Activated naive CD8-positive, alpha-beta T cell treated with anti-CD3 and anti-CD28 coated beads for 36 hours (primary cell): ENCODE measurements at places on chromosomes 7 and 10.
A peak's percentile ranks its signal among the peaks of the same experiment; 100 is the strongest.

DNA sequence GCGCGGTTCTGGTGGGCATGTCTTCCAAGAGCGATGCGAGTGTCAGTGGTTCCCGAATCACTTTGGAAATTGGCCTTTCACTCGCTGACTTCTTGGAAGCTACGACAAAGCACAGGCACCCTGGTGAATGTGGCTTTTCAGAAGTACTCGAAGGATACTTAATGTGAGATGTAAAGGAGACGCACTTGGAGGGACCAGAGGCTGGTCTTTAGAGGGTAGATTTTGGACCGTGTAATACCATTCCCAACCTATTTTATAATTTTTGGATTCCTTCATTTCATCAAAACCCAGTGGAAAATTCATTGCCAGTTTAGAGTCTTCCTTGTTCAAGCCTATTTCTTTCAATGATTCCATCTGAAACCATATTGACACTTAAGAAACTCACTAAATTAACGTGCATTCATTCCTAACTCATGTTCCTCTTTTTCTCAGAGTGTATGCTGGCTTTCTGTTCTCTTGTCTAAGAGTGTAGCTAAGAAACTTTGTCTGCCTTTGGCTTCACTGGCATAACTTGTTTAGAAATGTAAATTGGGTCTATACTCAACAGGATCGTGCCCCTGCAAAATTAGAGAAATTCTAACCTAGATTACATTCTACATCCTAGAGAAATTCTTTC lies 645 bp upstream of the COPG2 start:
- no peak for DNase-seq

DNA sequence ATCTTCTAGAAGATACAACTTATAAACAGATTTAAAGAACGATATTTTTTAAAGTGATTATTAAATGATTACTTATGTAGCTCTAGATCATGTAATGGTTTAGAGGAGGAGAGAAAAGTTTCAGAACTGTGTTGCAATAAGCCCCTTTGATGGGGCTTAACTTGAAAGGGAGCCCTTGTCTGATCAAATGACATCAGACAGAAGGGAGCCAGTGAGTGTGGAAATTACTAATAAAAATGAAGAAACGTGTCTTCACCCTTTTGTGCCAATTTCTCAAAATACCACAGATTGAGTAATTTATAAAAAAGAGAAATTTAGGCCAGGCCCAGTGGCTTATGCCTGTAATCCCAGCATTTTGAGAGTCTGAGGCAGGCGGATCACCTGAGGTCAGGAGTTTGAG lies 318.2 kb downstream of the EXOC4 start:
- no peak for DNase-seq

DNA sequence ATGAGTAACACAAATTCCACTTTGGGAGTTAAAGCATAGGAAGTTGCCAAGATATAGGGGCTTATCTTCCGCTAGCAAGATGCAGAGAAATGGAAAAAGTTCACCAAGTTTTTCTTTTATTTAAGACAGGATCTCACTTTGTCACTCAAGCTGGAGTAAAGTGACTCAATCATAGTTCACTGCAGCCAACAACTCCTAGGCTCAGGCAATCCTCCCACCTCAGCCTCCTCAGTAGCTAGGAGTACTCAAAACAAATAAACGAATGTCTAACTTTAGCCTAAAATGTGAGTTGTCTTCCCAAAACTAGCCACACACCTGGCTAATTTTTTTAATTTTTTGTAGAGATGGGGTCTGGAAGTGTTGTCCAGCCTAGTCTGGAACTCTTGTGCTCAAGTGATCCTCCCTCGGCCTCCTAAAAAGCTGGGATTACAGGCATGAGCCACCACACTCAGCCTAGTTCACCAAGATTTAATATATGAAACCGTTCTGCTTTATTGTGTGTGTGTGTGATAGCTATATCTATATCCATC lies 9.9 kb downstream of the VIM start:
- DNase-seq, result no peak

GRCh38 chr7:92904244-92905131 lies 68.1 kb upstream of the CDK6 start:
- peak; percentile 88 for DNase-seq

DNA sequence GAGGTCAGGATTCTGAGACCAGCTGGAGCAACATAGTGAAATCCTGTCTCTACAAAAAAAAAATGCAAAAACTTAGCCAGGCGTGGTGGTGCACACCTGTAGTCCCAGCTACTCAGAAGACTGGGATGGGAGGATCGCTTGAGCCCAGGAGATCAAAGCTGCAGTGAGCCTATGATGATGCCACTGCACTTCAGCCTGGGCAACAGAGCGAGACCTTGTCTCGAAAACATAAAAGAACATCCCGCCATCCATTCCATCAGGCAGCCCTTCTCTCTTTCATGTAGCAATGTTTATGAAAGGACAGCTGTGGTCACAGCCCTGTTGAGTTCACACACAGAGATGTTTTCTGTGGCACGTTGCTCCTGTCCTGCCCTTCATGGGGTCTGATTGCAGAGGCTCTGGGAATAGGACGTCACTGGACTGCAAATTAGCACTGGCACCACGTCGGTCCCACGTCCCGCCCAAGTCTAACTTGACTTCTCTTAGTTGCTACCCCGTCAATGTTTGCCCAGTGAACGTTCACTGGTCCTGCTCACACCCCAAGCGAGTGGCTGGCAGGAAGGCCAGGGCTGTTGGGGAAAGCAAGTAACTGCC lies 64.5 kb upstream of the MYL10 start:
- DNase-seq, result no peak

- no peak for DNase-seq
Observed at GRCh38 chr7:36047091-36047658, 105.9 kb upstream of the EEPD1 start.

- no peak for DNase-seq
Observed at GRCh38 chr7:141251957-141252356, 178.1 kb downstream of the TMEM178B start.

GRCh38 chr10:43945094-43945730 lies 296.5 kb upstream of the ZNF32 start:
- DNase-seq, result no peak

GRCh38 chr10:3119796-3120459 lies 52.6 kb downstream of the PFKP start:
- no peak for DNase-seq

DNA sequence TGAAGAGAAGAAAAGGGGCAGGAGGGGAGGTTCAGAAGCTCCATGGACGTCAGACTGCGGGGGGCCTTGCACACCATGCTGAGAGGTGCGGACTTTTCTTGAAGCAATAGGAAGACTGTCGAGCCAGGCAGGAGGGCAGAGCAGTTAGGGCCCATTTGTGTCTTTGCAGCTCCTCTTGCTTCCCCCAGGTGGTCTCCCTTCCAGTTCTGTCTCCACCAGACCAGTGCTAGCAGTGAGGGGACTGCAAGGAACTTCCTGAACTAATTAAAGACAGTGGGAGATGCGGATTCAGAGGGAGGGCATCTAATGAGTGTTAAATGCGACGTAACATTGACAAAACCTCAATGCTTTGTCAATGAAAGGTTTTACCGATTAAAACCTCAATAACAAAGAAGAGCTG lies 225.4 kb downstream of the USP6NL start:
- no peak for DNase-seq

DNA sequence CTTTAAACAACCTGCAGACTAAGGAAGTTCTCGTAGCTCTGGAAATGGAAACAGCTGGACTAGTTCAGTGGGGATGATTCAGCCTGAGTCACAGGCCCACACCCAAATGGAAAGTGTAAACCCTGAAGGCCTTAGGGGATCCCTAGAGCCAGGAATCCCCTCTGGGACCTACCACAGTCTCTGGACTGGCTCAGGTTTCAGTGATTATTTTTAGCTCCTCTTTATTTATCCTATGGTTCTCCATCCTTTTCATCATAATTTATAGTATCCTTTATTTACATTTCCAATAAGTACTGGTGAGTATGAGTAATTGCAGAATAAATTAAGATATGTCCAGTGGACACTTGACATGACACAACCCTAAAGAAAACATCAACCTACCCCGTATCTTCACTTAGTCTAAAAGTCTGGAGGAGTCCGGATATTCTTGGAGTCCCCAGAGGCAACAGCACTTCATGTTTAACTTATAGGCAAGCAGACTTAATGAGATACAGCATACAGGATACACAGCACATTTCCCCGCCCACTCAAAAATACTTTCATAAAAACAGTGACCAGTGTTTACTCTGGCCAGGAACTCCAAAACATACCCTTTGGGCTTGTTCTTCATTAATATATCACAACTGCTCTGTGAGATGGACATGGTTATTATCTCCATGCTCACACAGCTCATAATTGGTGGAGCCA lies 28.4 kb upstream of the SEMA3E start:
- no peak for DNase-seq
